8988T (cell line): ENCODE measurements at places on chromosomes 5 and 9.

DNA sequence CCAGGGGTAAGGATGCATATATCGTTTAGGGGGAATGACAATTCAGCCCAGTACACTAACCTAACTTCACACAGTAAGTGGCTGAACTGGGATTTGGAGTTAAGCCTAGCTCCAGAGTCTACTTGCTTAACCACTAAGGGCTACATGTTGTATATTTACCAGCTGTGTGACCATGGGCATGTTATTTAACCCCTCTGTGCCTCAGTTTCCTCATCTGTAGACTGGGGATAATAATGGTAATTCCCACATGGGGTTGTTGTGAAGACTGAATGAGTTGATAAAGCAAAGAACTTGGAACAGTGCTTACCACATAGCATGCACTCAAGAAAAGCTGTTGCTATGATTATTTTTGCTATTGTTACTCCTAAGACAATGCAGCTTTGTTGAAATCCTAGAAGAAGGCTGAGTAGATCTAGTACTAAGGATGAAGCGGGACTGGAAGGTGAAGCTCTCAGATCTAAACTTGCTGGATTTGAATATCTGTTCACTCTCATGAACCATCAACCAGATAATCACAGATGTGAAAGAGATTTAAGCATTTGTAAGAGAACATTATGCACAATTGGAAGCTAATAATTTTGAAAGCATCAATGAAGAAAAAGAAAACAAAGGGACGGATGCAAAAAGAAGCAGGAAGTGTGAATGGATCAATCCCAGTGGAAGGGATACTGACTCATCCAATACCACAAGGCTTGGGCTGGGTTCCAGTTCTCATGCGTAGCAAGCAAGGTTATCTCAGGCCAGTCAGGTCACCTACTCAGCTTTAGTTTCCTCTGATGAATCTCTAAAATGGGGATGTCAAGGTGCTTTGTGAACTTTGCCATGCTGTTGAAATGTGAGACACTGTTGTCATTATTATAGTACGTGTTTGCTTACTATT is 78.5 kb upstream of the TBC1D2 start:
- DNase-seq = no peak

- DNase-seq = no peak
These were observed 41.6 kb downstream of the CSF1R start for GRCh38 chr5:150044712-150045111.

GRCh38 chr9:114693248-114693855 is 11.4 kb upstream of the TEX48 start:
- no peak for DNase-seq

DNA sequence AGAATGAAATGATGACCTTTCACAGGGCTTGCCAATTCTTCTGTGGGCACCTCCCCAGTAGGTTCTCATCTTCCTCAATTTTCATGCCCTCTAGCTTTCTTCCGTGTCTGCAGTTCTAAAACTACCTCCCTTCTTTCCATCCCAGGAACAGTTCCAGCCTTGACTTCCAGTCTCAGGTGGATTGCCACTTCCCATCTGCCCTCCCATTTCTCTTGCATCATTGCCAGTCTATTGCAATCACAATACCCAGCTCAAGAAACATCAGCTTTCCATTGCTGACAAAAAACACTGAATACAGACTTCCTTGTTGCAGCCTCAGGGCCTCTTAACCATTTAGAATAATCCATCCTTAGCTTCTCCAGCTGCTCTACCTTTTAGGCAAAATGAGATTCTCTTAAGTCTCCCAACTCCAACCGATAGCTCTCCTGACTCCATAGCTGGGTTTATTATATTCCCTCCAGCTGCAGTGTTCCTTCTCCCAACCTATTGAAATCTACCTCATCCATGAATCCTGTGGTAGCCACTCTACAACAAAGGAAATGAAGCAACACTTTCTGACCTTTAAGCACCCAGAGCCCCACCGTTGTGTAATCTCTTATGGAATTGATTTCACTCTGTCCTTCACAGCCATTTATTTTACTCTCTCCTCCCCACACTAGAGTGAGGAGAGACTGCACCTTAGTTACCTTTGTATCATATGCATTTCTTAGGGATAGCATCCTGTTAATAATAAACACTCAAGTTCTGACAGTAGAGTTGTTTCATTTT is 75.6 kb upstream of the PCA3 start:
- no peak for DNase-seq

GRCh38 chr5:95910521-95910920 is 51.1 kb downstream of the ELL2 start:
- no peak for DNase-seq

DNA sequence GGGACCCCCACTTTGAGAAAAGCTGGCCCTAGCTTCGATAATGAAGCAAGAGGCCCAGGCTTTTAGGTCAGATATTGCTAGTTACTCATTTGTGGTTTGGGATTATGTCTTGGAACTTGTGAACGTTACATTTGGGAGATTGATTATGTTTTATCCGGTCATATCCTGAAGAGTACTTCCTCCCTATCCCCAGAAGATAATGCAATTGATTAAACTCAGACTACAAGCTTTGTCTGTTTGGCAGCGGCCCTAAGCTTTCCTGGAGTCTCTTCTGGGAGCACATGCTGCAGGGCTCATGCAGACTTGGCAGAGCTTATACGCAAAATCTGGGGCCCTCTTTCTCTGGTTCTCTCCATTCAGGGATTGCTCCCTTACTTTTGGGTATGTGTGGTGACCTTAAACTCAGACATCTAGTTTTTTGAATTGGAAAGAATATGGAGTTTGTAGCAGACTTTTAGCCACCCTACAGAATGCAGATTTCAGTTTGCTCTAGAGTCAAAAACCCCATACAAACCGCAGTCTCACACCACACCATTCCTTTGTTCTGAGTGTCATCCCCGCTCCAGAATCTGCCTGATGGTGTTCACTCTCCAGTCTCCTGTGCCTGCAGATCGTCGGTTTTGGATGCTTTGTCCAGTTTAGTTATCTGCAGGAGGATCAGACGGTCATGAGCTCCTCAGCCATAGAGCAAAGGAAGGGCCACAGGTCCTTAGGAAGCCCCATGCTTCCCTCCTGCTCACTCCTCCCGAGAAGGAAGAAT is 449.5 kb upstream of the TRPC7 start:
- DNase-seq = no peak

- DNase-seq = no peak
These were observed 216.1 kb downstream of the NFIB start for GRCh38 chr9:14097666-14098415.

GRCh38 chr5:131899686-131900085 is 45.8 kb downstream of the MEIKIN start:
- DNase-seq = no peak

GRCh38 chr5:106086352-106086751 is 1584.4 kb downstream of the EFNA5 start:
- DNase-seq = no peak

- DNase-seq = no peak
These were observed 241.1 kb downstream of the CACNA1B start for GRCh38 chr9:138118601-138119071.

GRCh38 chr5:15002791-15003190 is 131.2 kb upstream of the ANKH start:
- DNase-seq = no peak

DNA sequence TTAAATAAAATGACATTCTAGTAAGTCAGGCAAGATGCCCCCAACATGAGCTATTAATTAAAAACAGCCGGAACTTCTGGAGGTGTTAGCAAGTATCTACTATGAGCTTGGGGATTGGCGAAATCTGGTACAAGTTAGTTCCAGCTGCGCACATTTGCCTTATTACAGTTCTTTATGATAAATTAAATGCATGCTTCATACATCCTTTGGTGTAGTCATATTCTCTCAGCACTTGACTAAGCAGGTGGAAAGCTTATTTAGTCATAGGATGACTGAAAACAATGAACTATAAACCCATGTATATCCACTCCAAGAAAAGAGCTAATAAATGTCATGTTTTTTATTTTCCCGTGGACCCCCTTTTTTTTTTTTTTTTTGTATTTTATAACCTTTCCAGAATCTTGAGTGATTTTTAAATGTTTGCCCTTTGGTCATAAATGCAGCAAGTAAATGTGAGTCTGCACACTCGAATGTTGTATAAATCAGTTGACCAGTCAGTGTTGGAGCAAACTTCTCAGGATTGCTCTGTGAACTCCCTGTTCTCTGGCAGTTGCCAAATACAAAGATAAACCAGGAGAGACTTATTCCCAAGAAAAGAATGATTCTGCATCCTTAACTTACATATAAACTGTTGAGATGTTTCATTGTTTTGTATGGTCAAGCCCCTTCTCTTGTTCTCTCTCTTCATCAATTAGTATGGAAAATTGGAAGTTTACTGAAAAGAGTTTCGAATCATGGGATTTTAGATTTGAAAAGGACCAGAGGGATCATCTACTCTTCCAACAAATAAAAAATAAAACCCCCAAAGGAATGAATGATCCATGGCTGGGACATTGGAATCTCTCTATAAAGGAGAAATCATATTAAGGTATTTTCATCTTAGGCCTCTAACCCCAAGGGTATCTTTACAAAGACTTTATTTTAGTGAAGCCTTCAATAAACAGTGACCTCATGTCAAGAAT is 38.3 kb downstream of the PIK3R1 start:
- no peak for DNase-seq

- no peak for DNase-seq
These were observed 34.2 kb upstream of the GRPEL2 start for GRCh38 chr5:149310947-149311658.

- no peak for DNase-seq
These were observed 25.8 kb upstream of the PRXL2C start for GRCh38 chr9:96680812-96681499.

GRCh38 chr9:4614627-4615026 is 47.5 kb upstream of the PLPP6 start:
- DNase-seq = no peak

DNA sequence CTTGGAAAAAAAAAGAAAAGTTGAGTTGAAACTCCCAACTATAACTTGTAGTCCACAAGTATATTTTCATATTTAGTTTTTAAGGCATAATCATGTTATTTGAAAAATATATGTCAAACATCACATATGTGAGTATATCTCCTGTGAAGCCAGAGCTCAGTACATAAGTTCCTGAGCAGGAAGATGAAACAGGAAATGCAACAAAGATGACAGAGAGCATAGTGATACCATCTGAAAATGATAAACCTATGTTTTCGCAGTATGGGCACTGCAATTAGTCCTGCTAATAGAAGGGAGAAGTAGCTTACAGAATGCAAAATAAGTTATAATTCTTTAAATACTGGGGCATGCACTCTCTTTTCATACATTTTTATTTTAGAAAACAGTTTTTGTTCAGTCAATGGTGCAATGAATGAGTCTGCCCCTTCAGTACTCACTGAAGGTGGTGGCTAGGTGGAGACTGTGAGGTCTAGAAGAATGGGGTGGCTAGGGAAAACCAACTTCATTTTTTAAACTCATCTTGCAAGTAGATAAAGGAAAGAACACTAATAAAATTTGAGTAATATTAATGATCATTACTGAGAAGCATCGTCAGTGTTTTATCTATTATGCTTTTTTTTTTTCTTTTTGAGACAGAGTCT is 54.1 kb upstream of the FYB1 start:
- no peak for DNase-seq

DNA sequence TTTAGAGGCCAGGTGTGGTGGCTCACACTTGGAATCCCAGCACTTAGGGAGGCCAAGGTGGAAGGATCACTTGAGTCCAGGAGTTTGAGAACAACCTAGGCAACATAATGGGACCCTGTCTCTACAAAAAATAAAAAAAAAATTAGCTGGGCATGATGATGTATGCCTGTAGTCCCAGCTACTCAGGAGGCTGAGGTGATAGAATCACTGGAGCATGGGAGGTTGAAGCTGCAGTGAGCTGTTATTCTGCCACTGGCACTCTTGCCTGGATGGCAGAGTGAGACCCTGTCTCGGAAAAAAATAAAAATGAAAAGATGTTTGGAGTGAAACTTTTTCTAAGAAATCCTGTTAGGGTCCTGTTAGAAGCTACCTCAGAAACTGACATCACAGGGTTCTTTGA is 24.2 kb downstream of the OCLN start:
- no peak for DNase-seq

GRCh38 chr9:113621309-113621791 is 157.8 kb downstream of the RGS3 start:
- DNase-seq = peak; percentile 39

DNA sequence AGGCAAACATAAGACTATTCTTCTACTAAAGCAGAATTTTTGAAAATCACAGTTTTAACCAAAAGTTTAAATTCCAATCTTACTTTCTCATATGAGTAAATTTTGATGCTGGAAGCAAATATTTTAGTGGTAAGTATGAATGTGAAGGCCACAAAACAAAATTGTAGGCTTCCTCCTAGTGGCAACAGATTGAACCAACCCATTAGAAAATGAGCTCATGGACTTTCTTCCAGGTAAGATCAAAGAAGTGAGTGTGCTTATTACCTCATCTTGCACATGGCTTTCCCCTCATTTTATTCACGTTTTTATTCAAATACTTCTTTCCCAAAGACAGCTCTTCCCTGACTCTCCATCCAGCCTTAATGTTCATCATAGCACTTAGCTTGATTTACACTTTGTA is 16.5 kb upstream of the RLN2 start:
- DNase-seq = no peak

DNA sequence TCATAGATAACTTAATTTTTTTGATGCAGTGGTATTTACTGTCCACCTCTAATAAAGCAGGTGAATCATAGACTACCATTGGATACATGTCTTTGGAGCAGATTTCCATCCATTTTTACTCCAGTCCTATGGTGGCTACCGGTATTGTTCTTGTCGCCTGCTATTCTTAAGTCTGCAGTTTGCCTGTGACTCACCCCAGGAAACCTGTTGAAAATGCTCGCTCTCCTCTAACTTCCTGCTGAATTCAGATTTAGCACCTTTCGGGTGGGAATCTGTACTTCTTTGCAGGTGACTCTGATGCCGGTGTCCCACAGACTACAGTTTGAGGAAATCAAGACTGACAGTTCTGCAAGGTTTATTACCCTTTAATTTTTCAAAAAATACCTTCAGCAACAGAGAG is 58.8 kb upstream of the DHFR start:
- DNase-seq = no peak

DNA sequence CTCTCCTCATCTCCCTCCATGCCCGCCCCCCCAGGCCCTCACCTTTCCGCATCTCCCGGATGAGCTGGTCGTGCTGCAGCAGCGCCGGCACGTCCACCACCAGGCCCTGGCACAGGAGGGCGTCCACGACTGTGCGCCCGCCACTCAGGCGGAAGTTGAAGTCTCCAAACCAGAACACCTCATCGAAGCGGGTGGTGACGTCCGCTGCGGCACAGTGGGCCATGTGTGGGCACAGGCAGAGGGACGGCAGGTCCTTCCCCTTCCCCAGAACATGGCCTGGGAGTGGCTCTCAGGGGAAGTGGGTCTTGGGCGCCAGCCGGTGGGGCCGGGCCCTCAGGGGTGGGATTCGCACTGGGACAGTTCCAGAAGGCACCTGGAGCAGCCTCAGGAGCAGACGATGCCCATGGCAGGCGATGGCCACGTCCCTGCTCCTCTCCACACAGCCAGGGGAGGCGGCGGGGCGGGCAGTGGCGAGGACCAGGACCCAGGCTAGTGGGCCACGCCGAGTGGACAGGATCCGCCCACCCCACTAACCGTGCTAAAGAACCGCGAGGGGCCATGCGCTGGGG is 7.8 kb downstream of the INPP5E start:
- DNase-seq = no peak
